GM04503 (cell line): ENCODE measurements at places on chromosomes 5 and 9.

DNA sequence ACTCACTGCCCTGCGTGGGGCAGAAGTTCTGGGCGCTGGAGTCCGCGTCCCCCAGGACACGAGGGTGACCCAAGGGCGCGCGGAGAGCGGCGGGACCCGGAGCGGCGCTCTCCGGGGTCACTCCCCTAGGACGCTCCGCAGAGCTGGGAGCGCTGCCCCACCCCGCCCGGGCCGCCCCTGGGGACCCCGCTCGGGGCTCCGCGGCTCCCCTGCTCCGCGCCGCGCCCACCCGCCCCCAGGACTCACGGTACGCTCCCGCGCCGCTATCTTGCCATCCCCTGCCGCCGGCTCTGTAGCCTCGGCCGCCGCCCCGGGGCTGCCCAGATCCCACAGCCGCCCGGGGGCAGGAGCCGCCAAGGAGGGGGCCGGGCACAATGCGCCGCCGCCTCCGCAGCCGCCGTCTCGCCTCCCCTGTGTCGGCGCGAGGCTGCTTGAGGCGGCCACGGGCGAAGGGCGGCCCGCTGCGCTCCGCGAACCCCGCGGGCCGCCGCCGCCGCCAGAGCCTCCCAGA, 303 bp downstream of the LIFR start:
- no peak for DNase-seq

DNA sequence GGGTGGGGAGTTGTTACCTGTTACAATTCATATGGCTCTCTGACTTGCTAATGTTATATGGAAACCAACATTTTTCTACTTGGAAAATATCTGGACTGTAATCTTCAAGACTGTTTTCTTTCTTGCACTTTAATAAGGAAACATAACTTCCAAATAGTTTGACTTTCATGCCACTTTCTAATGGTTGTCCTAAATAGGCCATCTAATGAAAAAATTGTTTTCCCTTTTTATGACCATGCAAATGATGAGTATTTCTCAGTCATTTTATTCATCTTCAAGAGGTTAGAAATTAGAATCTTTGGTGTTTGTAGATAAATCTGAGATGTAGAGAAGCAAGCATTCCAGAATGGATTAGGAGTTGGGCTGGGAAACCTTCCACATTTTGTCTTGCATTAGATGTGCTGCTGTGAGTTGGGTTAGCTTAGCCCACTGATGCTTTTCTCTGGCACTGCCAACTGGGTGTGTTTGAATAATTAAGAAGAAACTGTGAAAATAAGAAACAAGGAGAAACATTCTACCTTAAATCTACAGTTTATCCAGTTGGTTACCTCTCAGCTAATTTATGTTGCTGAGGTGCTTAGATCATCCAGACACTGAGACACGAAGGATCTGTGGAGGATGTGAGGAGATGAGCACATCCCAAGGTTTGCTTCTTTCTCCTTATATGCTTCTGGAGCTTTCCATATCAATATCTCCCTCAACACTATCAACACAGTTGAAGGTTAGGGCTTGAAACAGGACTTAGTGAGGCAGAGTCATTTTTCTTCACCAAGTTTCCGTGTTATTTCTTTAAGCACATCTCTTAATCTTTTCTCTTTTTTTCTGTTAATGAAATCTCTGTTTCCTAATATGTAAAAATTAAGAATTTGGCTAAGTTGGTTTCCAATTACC, 2.7 kb downstream of the RASGRF2 start:
- DNase-seq = no peak

- DNase-seq = no peak
Measured at GRCh38 chr5:32413466-32414263, 30.9 kb downstream of the ZFR start.

GRCh38 chr5:148998174-148998797, 64.6 kb downstream of the SH3TC2 start:
- no peak for DNase-seq

DNA sequence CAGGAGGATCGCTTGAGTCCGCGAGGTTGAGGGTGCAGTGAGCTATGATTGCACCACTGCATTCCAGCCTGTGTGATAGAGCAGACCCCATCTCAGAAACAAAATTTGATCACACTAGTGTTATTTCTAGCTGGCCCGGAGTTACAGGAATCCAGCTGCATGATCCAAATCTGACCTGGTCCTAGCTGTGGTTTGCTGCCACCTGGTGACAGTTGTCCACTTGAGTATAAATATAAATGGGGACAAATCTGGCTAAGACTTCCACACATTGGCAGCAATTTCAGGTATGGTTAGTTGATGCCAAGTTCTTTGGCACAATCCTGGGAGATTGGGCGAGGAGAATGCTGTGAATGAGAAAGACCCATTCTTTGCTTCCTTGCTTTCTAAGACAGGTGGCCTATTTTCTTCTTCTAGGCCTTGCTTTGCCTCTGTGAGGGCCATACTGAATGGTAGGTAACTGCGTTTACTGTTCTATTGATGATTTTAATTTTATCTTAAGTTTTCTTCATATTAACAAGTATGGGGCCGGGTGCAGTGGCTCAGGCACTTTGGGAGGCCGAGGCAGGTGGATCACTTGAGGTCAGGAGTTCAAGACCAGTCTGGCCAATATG, 35.4 kb downstream of the UBE2R2 start:
- no peak for DNase-seq

GRCh38 chr5:38426490-38426889, 130.0 kb downstream of the LIFR start:
- no peak for DNase-seq

DNA sequence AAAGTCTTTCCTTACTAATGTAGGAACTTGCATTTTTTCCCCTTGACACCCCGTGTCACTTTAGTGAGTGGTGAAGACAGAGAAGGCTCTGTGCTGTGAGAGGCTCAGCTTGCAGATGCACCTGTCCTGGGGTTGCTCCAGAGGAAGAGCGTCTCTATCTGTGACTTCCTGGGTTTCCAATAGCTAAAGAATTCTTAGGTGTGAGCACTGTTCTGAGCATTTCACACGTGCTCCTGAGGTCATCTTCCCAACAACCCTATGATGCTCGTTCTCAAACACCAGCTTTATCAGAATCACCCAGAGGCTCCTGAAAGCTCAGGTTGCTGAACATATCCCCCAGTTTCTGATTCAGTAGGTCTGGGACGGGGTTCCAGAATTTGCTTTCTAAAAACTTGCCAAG, 6.4 kb upstream of the CTSV start:
- no peak for DNase-seq
